MCF 10A (cell line): ENCODE measurements at places on chromosomes 2 and 18.

DNA sequence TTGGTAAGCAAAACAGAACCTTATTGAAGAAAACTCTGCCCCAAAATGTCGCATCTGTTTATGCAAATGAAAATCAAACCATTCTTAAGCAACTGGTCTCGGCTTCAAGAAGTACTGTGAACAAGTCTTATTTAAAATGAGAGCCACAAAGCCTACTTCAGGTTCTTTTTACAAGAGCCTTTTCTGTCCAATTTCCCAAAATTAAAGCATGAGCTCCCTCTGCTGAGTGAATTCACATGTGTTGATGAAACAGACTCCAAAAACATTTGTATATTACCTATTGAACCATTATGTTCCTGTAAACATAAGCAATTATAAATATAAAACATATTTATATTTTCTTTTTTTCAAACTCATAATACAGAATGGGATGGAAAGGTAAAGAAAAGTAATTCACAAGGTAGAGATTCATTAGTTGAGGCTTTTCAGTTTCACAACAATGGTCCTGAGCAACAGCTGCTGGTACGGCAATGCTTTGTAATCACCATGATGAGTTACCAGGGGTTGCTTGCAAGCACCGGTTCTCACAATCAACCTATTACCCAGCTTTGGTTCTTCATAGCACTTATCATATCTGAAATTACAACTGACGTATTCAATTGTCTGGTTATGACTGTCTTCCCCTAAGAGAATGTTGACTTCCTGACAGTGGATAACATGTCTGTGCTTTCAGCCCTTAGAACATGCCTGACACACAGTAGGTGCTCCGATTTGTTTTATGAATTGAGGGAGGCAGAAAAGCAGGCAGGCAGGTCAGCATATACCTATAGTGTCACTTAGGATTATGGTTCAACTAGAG lies 108.4 kb upstream of the BZW1 start:
- peak; percentile 77 for DNase-seq

- DNase-seq, result no peak
Observed at GRCh38 chr2:159506202-159506601, 110.1 kb downstream of the BAZ2B start.

GRCh38 chr2:55957142-55957541 lies 33.6 kb upstream of the EFEMP1 start:
- DNase-seq, result peak; percentile 66

DNA sequence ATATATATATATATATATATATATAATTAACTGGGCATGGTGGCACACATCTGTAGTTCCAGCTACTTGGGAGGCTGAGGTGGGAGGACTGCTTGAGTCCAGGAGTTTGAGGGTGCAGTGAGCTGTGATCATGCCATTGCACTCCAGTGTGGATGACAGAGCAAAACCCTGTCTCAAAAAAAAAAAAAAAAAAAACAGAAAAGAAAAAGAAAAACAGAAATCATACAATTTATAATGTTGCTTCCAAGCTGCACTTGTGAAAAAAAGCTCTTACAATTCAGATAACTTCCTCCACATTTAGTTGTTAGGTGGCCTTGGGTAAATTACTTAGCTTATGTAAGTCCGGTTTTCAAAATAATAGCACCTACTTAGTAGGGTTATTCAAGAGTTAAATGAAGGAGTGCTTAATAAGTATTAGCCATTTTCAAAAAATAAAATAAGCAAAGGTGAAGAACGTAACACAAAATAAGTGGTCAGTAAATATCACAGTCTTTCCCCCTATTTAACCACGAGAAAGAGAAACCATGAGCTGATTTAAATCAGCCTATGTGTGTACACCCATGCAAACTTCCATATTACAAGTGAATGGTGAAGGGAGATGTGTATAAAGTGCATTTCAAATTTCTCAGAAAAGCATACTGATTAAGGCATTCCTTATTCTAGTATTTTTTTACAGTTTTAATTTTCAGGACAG lies 2.3 kb downstream of the WIPF1 start:
- no peak for DNase-seq

DNA sequence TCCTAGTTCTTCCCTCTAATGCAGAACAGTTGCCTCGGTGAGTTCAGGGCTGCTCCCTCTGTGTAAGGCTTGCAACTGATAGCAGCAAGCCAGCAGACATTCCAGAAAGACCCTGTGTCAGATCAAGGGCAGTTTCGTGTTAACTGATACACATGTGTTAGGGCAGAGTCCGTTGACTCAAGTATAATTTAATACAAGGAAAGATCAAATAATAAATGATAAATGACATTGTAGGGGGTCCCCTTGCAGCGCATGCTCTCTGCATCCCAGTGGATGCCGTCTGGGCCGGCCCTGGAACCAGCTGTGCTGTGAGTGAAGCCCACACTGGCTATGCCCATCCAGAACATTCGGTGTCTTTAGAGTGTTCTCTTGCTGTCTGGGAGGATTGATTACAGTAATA lies 180.3 kb downstream of the AGAP1 start:
- DNase-seq, result no peak

DNA sequence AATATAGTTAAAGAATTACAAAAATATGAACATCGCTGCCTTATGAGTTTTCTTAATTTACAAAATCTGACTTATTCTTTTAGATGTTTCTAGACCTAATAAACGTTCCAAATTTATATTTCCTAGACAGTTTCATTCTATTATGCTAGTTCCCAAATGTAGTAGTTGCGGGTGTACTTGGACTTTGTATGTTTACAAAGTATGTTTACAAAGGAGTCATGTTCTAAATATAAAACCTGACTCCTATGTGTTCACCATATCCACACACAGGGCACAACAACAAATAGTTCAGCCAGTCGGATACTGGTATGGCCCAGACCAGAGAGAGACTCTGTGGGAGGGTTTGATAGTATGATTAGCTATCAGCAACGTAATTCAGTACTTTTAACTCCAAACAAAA lies 230.7 kb downstream of the KCNH7 start:
- no peak for DNase-seq

DNA sequence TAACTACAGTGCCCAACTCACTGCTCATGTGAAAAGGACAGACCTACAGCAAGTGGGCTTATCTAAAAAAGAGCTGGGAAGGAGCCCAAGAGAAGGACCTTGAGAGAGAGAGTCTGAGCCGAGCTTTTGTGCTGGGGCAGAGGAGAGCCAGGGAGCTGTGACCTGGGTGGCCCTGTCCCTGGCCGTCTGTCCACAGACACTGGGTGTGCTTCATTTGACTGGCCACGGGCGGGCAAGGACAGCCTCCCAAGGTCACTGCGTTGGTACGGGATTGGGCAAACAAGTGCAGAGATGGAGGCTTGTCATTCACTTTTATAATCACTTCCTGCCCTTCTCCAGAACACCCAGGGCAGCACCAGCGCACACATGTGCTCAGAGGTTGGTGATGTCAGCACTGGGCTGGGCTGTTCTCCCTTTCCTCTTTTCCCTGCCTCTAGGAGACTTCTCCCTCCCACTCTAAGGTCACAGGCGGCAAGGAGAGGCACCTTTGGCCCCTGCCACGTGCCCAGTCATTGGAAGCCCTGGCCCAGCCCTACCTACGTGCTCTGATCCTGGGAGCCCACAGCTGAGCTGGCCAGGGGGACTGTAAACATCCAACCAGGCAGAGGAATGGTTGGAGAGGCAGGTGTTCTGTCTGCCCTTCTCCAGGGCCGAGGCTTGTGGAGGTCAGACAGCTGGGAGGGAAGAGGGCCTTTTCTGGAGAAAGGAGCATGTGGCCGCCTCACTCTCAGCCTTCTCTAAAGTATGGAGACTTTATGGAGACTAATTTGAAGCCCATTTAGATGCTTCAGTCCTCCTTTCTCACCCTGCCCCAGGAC lies 6.4 kb upstream of the PSD4 start:
- DNase-seq, result no peak
